CD8-positive, alpha-beta memory T cell (primary cell): ENCODE measurements at places on chromosomes 7 and 10. TPM values are rescaled to one million over a fixed set of nuclear protein-coding genes. Genes with fewer than 3 reads are reported as not detected.

SLC26A3 gene
- total RNA-seq = not detected

DMBT1 gene
- total RNA-seq = not detected

FAM171A1 gene
- 4.9 TPM for total RNA-seq

GLI3 gene
- total RNA-seq = 0.44 TPM

ZNF727 gene
- 0.18 TPM for total RNA-seq

RPEL1 gene
- total RNA-seq = not detected

AS3MT gene
- 0.44 TPM for total RNA-seq

SFMBT2 gene
- total RNA-seq = 18.3 TPM

CDHR1 gene
- total RNA-seq = 1.7 TPM

NPFFR1 gene
- total RNA-seq = not detected

CYP2C8 gene
- not detected for total RNA-seq

COL1A2 gene
- 0.09 TPM for total RNA-seq

ZNF503 gene
- total RNA-seq = 0.07 TPM

LEP gene
- not detected for total RNA-seq

TRPV5 gene
- total RNA-seq = not detected

TBATA gene
- not detected for total RNA-seq

CYP2W1 gene
- not detected for total RNA-seq

LRRN3 gene
- total RNA-seq = 91.4 TPM

MYOZ1 gene
- not detected for total RNA-seq

TMEM273 gene
- 58.0 TPM for total RNA-seq

RPP38 gene
- total RNA-seq = 21.3 TPM
